Inflammatory macrophage treated with lipopolysaccharide for 4 hours (primary cell): ENCODE measurements at places on chromosomes 5 and 9.

DNA sequence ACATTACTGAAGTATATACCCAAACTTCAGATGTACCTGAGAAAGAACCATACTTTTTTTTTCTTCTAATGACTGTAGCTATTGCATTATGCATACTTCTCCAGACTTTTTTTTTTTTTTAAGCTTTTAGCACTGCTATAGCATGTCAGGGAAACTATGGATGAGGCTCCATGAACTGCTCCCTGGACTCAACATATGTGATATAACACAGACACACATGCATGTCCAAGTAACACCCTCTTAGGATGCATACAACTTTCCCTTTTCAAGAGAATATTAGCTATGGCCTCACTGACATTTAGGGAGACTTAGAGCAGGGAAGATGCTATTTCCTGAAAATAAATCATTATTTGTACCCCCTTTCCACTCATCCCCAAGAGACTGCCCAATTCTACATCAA lies 499 bp upstream of the ASPN start:
- DNase-seq = no peak

DNA sequence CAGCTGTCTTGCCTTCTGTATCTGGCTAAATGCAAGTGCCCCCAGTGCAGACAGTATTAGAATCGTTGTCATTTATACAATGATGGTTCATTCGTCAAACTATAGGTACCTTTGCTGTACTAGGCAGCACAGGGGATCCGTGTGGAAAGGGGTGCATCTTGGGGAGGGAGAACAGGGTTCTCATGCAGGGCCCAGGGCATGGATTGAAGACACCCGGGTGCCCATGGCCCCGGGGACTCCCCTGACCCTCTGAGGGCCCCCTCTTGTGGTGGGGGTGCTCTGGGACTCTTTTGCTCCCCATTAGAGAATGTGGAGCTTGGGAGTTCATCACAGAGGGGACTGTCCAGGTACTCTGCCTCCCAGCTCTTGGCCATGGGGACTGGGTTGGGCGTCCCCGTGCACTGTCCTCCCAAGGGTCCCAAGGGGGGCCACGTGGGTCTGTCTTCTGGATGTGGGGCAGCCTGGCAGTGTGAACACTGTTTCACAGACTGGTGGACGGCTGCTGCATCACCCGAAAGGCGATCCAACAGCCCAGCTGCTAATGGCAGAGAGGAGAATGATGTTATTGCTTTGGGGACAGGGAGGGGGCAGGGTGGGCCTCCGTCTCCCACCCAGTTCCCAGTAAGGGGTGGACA lies 36.9 kb upstream of the RXRA start:
- no peak for DNase-seq

DNA sequence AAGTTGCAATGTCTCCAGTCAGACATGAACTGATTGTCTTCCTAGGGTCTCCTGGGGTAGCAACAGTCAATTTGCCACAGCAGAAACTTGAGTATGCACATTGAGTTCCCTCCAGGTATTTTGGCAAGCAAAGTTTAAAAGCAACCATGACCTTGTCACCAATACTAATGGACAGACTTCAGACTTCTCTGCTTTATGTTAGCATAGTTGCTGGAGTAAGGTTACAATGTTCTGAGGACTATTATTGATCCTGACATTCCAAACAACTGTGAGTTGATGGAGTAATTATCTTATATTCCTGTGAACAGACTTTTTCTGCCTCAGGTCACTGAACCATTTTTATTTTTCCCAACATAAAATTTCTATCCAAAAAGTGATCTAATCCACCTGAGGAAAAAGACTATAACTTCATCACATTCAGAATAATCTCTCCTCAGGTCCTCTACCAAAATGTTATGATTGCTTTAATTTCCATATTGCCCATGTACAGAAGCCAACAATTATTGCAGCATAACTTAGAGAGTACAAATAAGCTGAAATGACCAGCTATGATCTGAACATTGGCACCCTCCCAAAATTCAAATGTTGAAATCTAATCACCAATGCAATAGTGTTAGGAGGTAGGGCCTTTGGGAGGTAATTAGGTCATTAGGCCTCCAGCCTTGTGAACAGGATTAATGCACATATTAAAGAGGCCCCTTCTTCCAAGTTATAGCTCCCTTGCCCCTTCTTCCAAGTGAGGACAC lies 228.3 kb downstream of the PDE4D start:
- no peak for DNase-seq

DNA sequence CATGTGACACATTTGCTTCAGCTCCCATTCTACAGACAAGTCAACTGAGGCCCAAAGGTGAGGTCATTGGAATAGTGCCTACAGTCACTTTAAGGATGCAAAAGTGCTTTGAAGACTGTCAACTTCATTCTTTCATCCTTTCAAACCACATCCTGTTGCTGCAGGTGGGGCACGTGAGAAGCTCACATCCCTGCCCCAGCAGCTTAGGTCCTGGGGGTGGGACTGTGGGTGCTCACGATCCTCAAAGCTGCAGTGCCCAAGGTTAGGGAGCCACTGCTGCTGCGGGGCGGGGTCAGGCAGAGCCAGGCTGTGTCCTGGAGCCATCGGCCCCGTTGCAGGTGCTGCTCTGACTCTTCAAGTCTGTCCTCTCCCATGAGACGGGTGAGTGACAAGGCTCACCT lies 57.9 kb upstream of the IER5L start:
- DNase-seq = no peak

DNA sequence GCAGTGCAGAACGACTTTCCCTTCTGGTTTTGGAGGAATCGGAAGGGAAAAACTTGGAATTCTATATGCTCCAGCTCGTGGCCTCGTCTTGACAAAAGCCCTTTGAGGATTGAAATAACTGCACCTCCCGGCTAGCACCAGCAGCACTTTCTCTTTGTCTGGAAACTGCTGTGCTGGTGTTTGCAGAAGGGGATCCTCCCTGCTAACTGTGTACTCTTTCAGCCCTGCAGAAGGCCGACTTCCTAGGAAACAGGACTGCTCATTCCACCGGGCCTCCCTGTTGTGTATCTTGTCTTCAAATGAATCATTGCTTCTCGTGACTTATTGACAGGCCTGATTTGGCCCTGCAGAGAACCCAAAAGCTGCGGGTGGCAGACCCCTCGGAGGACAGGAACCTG lies 23.6 kb downstream of the STC2 start:
- no peak for DNase-seq

DNA sequence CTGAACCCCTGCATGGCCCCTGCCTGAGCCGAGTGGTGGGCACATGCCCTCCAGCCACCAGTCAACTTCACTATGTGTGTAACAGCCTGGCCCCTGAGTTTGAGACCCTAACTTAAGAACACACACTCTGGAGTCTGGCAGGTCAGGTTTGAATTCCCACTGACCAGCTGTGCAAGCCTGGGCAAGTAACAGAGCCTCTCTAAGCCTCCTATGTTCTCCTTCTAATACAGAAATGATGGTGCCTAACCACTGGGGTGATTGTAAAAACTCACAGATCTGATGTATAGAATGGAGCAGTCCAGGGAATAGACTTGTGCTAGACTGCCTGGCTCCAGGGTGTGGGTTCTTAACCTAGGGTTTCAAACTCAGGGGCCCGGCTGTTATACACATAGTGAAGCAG lies 16.7 kb upstream of the AKNA start:
- no peak for DNase-seq

- DNase-seq = no peak
These were observed 501.0 kb upstream of the EDIL3 start for GRCh38 chr5:84885485-84886258.

GRCh38 chr9:92659601-92660000 lies 10.3 kb downstream of the IPPK start:
- DNase-seq = no peak

- no peak for DNase-seq
These were observed 312.5 kb downstream of the RASEF start for GRCh38 chr9:82750411-82750913.

DNA sequence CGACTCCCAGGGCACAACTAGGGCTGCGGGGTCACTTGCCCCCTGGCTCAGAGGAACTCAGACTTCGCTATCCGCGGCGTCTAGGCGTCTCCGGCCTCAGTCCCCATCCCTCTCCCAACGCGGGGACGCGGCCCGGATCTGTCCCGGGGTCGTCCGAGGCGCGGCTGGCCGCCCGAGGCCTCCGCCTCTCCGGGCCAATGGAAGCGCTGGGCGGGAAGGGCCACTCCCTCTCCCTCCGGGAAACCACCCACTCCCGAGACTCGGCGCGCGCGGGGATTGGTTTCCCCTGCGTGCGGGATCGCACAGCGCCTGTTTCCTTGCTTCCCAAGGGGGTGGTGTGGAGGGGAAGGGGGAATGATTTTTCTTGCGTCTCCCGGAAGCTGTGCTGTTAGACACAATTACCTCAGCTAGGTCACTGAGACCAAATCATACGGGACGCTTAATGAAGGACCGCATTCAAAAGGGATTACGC lies 38.3 kb downstream of the NR2F1 start:
- no peak for DNase-seq

GRCh38 chr9:112007575-112008240 lies 111.1 kb downstream of the UGCG start:
- no peak for DNase-seq

- no peak for DNase-seq
These were observed 40.8 kb upstream of the GABRG2 start for GRCh38 chr5:162026803-162027202.
